ENCODE measurements at places on chromosomes 3 and 15. TPM values are rescaled to one million over a fixed set of nuclear protein-coding genes. Genes with fewer than 3 reads are reported as not detected.

DNA sequence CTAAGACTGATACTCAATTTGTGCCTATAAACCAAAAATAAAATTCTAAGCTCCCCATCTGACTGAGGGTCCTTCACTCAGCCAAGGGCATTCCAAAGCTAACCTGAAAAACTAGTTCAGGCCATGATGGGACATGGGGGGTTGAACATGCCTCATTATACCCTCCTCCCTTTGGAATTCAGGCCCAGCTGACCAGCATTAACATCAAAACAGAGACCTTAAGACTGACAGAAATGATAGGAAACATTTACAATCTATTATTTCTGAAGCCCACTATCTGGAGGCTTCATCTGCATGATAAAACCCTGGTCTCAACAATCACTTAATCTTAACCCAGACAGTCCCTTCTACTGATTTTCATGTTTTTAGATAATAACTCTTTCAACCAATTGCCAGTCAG lies 140.4 kb downstream of the ANO10 start:
- no peak for DNase-seq

DNA sequence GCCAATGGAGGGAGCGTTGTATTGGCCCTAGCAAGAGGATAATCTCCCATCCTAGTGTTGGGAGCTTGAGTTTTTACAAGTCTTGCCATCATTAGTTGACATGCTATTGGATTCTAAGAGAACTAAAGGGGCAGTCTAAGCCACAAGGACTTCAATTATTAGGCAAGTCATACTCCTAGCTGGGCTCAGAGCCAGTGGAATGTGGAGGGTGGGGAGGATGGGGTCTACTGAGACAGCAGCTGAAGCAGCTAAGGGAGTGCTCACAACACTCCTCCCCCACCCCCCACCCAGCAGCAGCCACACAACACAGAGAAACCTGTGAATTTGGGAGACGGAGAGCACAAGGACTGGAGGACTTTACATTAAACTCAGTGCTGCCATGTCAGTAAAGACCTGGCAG lies 27.9 kb downstream of the FRG2C start:
- DNase-seq = peak; percentile 17

DNA sequence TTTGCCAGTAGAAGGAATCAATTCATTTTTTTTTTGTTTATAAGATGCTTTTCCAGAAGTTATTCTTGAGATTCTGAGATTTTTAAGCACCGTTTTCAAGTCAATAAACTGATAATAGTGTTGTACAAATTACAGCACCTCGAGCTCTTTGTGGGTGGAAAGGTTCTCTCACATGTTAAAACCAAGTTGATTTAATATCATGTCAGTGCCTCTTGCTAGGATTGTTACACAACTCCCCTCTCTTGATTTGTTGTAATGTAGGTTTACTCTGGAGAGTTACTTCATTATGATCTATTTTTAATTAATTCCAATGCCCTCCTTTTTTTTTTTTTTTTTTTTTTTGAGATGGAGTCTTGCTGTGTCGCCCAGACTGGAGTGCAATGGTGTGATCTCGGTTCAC lies 25.8 kb upstream of the UBXN7 start:
- no peak for DNase-seq

DNA sequence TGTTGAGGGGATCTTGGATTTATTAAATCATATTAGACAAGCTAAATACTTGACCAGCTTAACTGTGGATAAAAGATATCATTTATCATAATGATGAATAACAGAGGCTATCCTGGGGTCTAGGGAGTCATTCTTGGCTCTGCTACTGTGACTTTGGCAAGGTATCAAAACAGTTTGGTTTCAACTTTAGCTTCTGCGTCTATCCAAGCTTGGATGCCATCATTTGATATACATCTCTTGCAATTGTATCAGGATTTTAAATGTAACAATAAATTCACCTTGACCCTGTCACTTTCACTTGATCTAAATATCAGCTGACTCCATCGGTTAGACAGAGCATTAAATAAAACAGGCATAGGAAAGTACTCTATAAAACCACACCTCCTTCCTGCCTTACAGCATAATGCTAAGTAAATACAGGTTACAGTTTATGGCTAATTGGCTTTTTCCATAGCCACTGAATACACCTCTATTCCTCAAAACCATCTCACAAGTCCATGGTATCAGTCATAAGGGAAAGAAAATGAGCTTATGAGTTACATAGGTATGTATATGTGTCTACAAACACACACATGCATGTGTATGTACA lies 262.9 kb downstream of the CTNNB1 start:
- DNase-seq = no peak

DNA sequence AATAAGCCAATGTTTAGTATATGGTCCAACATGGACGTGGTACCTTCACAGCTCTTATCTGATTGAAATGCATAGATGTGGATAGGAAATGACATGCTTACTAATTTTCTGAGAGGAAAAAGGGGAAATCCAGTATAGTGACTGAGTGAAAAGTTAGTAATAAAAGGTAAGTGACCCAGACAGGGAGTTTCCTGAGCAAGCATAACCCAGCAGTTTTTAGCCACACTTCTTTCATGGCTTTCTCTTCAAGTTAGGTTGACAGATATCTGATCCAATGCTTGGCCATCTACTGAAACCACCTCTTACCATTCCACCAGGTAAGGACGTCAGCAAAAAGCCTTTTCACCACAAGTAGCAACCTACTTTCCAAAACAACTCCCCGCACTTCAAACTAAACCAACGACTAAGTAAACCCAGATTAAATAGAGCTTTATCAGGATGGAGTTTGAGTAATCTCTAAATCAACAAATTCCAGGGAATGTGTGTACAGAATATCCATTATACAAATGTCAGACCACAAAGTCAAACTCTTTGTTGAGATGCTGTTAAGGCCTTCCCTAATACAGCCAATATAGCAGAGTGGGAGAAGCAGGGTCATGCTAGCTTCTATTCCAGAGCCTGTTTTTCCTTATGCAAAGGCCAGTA lies 329.7 kb downstream of the RORA start:
- DNase-seq = no peak

DNA sequence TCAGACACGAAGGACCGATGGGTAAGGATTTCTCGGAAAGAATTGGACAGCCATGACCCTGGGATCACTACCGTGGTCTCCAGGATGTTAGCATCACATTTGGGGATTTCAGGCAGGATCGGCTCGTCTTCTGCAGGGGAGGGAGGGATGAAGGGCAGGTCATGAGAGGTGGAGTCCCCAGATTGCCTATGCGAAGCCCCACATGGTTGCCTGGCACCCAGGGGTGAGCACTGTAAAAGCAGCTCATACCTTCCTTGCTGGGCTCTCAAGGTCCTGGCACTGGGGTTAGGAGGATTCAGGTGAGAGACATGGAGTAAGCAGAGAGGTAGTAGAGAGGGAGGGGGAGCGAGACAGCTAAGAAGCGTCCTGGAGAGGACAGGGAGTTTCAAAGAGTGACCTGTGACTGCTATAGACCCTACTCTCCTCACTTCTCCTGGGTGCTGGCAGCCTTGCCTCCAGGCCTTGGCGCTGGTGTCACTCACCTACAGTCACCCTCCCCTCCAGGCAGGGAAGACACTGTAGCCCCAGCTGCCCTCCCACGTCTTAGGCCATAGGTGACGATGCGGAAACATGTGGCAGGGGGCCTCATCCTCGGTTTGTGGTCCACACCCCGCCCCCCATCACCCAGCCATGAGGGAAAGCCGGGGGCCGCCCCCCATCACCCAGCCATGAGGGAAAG lies 15.0 kb upstream of the EHD4 start:
- DNase-seq = no peak

GRCh38 chr3:141346418-141346817 lies 21.9 kb upstream of the ZBTB38 start:
- no peak for DNase-seq

DNA sequence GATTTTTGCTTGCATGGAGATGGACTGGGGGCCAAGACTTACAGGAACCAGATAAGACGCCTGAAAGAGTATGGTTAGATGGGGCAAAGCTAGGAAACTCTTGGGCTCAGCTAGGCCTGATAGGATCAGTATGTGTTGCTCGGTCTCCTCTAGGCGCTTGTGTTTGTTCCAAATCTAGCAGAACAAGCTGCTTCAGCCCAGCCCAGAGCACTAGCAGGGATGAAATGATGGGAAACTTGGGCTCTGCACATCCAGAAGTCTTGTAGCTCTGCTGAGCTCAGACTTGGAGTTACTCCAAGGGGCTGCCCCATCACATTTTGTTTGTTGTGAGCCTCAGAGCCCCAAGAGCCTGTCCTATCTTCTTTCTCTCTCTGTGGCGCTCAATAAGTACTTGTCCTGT lies 34.7 kb downstream of the FOXL2 start:
- no peak for DNase-seq

DNA sequence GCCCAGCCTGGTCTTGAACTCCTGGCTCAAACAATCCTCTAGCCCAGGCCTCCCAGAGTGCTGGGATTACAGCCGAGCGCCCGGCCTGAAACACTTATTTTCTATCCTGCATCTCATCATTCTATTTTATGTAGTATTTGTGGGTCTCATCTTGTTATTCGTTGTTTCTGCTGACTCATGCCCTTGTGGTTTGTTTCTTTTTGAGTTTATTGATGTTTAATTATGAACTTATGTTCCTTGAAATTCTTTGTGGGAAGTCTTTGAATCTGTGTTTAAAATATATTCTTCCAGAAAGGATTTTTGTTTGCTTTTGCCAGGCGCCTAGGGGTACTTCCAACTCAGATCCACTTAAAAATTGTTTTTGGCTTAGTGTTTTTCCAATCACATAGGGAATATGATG lies 78.3 kb upstream of the C15orf39 start:
- no peak for DNase-seq

DNA sequence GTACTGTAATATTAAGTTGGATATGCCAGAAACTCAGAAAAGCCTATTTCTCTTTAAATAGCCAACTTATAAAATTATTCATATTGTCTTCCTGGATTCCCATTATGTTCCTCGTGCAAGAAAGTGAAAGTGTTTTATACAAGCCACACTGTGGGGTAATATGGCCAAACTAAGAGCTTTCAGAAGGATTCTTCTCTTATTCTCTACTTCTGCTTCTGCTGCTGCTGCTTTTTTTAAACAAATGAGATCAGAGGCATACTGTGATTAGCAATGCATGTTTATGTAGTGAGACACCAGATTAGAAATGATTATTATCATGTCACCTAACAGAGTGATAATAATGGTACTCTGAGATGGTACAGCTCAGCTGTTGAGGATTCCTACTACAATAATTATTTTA lies 1026.5 kb upstream of the CFAP20DC start:
- no peak for DNase-seq

- peak; percentile 68 for DNase-seq
Observed at GRCh38 chr3:4751502-4752101, 227.6 kb upstream of the BHLHE40 start.

DNA sequence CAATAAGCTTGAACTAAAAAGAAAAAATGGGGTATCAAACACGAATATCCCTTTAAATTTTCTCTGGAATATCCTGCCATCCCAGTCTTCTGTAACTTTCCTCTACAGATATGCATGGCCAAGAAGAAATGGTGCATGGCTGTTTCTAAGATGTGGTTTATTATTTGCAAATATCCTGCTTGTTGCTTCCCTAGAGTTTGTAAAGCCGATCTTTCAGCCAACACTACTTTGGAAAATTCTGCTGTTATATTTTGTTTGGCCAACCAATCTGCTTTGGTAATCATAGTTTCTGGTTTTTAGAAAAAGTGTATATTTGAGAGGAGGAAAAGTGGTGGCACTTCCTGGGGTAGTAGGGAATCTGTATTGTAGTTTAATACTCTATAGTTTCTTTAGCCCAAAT lies 13.9 kb downstream of the PHLDB2 start:
- no peak for DNase-seq

- DNase-seq = no peak
Observed at GRCh38 chr3:16807391-16807790, 77.4 kb upstream of the PLCL2 start.

DNA sequence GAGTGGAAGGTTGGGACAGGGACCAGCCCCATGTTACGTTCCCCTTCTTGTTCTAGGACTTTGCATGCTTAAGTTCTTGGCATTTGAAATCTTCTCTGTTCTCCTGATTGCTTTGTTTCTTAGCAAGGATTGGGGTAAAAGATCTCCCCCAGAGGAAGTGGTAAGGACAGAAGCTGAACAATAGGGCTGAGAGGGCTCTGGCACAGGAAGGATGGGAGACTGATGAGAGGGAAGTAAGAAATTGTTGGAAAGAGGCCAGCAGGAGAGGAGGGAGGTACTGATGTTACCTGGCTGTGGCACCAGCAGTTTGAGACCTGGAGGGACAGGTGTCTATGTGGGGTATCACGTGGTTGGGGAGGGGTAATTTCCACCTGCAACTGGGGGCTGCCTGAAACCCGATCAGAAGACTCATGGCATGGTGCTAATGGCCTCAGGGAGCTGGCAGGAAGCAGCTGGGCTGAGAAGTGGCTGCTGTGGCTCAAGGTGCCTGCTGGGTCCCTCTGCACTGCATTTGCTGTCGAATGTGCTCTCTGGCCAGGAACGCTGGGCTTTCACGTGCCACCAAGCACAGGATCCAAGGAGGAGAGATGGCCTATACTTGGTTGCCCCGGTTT lies 108.4 kb downstream of the LSM3 start:
- DNase-seq = peak; percentile 49

GRCh38 chr3:133089906-133090485 lies 51.8 kb downstream of the TMEM108 start:
- DNase-seq = no peak

- DNase-seq = peak; percentile 75
Observed at GRCh38 chr15:80467311-80467714, 63.1 kb downstream of the ARNT2 start.

DNA sequence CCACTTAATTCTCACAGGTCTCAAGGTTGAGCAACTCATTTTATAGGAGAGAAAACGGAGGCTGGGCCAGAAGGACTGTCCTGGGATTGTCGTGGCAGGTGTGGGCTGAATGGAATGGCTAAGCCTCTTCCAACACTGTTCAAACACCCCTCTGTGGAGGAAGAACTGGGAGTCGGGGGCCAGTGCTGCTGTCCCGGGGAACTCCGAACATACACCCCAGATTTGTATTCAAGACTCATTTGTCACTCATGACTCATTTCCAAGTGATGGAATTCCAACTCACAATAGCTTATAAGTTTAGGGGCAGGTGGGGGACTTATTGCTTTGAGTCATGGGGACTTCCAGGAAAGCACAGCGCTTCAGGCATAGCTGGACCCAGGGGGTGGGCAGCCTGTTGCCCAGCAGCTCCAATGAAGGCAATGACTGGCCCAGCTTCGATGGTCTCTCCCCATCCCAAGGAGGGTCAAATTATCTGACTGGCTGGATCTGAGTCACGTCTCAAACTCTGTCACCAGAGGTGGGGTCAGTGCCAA lies 72.5 kb downstream of the TM2D3 start:
- peak; percentile 14 for DNase-seq

GRCh38 chr15:89101302-89102193 lies 13.3 kb downstream of the ABHD2 start:
- DNase-seq = peak; percentile 72

PODXL2 gene
- 9.2 TPM for total RNA-seq

TXNRD3 gene
- 14.6 TPM for total RNA-seq

CP gene
- total RNA-seq = 5.2 TPM

KLHL40 gene
- total RNA-seq = 159 TPM

PROS1 gene
- total RNA-seq = 43.9 TPM

PPP1R14D gene
- total RNA-seq = not detected

OR5K4 gene
- total RNA-seq = not detected

APH1B gene
- 12.7 TPM for total RNA-seq

SYNM gene
- 225 TPM for total RNA-seq

DYNLT2B gene
- 1.8 TPM for total RNA-seq

TPRG1 gene
- total RNA-seq = 4.5 TPM

All from tongue (tissue), 3 donors.